ENCODE measurements at places on chromosomes 16 and 17.

- DNase-seq, result no peak
These were observed 9.3 kb downstream of the ALDH3A1 start for GRCh38 chr17:19738757-19739156.

DNA sequence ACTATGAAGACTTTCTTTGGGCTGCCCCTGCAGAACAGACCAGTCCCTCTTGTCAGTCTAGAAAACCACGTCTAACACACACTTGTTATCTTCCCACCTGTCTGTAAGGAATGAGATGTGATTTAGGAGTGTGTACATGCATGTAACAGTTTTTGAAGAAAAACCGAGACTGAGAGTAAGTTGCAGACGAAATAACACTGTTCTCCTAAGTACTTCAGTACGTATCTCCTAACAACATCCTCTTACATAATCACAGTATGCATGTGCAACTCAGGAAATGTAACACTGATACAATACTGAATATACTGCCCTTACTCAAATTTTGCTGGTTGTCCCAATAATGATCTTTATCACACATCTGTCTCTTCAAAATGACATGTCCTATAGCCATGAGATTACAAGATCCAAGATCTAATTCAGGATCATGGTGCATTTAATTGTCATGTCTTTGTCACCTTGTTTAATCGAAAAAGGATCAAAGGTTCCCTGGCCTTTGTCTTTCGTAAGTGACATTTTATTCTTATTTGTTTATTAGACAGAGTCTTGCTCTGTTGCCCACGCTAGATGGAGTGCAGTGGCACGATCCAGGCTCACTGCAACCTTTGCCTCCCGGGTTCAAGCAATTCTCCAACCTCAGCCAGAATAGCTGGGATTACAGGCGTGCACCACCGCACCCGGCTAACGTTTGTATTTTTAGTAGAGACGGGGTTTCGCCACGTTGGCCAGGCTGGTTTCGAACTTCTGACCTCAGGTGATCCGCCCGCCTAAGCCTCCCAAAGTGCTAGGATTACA lies 25.6 kb downstream of the CREBBP start:
- no peak for DNase-seq

- DNase-seq, result no peak
These were observed 190.9 kb upstream of the GSE1 start for GRCh38 chr16:85422196-85422631.

DNA sequence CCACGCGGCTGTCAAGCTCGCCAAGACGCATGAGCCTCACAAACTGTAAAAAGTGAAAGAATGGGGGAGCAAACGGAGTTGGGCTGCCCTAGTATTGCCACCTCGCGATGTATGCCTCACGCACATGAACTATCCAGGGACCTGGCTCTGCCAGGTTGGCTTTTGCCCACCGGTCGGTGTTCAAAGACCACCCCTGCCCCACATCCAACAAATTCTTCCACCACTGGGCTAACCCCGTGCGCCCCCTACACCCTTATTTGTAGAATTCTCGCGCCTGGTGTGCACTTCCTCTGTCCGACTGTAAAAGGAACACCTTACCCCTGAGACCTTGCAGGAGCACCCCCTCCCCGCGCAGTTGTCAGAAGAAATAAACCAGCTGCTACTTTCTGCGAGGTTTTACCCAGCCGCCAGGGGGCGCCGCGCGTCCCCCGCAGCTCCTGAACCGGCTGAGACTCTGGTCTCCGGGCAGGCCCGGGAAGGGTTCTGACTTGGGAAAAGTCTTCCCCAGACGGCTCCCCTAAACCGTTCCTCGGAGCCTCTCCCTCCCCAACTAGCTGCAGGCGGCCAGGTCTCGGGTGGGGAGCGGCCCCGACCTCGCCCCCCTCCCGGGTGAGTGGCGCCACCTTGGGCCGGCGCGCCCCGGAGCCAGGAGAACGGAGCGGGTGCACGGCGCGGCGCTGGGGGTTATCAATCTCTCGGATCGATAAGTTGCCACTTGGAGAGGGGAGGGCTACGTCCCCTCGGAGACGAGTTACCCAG lies 1.7 kb upstream of the ZNF423 start:
- peak; percentile 89 for DNase-seq

DNA sequence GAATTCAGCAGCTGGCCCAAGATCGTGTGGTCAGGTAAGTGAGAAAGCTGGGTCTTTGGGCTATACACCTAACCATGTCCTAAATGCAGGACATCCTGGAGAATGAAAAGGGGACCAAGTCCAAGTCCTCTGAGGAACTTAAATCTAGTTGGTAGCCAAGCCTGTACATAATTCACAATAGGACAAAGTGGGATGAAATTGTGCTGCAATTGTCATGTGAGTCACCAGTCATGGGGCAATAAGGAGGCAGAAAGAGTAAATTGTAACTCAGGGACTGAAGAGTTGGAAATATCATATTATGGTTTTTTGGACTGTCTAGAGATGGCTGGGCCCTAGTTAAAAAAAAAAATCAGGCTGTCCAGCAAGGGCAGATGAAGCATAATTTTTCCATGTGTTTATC lies 202.6 kb downstream of the CYLD start:
- DNase-seq, result no peak

DNA sequence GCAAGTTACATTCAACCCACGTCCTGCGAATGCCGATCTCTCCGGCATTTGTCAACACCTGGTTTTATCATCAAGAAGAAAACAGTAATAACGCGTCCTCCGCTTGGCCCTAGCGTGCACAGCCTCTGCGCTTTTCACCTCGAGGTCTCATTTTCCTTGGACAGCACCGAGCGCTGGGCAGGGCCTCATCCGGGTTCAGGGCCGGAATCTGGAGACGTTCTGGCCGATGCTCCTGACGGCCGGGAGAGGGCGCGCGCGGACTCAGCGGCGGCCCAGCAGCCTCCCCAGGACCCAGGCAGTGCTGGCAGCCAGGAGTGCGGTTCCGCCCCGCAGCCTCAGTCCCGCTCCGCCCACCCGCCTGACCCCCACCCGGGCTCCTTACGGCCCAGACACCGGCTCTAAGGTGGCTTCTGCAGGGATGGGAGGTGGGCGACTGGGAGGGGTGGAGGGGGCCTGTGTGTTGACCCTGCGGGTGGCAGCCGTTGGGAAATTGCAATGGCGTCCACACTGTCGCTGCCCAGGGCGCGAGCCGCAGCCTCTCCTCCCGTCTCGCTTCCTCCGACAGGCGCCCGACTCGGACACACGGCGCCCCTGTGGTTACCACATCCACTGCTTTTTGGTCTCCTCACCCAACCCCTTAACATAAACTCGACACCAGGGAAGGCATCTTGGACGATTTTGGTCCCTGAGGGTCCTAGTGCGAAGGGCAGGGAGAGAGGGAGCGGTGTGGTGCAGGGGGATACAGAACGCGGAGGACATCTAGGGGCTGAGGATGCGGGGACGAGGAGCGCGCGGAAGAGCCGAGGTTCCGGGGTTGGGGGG lies 7.4 kb upstream of the FLYWCH1 start:
- DNase-seq, result peak; percentile 91

DNA sequence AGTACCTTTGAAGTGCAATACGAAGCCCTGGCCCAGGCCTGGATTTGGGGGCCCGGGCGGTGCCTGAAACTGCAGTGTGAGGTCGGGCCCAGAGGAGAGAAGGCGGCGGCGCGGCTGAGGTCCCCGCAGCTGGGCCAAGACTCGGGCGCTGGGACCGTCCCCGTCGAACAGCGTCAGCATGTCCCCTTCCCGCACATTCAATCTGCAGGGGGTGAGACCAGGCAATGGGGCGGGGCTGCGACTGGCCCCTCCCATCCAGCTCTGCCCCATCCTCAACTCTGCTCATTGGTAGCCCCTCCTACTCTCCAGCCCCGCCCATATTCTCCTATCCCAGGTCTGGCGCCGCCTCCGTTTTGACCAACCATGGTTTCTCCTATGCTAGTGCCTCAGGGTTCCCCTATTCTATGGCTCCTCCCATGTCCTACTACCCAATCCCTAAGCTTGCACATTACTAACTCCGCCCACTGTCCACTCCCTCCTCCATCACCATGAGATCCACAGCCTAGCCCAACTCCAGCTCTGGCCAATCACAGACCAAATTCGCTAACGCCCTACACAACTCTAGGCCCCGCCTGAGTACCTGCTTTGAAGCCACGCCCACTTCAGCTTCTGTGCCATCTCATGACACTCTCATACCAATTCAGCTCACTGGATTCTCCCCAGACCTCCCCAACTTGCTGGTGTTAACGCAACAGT lies 14.4 kb upstream of the CDIPT start:
- peak; percentile 80 for DNase-seq

DNA sequence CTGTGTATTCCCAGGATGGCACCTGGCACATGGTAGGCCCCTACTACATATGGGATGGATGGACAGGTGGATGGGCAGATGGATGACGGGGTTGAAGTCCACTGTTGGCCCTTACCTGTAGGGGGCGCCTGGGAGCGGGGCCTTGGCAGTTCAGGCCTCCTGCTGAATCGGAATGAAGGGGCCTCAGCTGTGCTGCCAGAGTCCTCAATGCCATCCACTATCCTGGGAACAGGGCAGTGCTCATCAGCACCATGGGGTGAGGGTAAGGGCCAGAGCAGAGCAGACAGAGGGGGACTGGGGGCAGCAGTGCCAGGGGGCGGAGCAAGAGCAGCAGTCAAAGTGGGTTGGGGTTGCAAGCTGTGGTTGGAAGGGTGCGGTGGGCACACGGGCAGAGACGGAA lies 8.3 kb upstream of the RAB5C start:
- peak; percentile 62 for DNase-seq

DNA sequence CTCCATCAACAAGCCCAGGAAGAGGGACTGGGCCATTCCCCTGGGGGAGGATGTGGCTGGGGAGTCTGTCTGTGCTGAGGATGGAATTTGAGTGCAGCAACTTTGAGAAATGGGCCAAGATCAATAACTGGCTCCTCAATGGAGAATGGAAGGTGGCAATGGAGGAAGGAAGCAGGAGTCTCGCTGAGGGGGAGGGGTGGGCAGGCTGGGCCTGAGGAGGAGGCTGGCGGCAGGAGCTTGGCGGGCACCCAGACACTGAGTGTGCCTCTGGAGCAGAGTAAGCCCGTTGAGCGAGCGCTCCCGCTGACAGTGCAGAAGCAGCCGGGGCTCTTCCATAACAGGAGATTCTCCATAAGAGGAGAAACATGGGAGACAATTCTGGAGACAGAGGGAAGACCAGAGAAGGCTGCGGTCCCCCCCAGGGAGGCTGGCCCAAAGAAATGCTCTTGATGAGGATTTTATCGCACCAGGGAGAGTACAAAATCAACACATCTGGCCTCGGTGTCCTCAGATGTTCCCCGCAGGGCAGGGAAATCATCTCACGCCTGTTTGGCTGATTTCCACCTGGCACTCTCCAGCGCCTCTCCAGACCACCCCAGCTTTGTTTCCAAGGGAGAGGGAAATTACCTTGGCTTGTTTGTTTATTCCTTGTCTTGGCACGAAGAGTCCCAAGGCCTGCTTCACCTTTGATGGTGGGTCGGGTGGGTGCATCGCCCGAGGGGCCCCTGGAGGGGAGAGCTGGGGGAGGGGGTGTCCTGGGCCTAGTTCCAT lies 2.8 kb upstream of the MMP15 start:
- DNase-seq, result no peak

GRCh38 chr17:42969001-42969581 lies 4.8 kb upstream of the AARSD1 start:
- no peak for DNase-seq

- DNase-seq, result no peak
These were observed 3.0 kb upstream of the VAT1L start for GRCh38 chr16:77785373-77785764.

GRCh38 chr17:17345294-17345597 lies 42.1 kb downstream of the NT5M start:
- no peak for DNase-seq

DNA sequence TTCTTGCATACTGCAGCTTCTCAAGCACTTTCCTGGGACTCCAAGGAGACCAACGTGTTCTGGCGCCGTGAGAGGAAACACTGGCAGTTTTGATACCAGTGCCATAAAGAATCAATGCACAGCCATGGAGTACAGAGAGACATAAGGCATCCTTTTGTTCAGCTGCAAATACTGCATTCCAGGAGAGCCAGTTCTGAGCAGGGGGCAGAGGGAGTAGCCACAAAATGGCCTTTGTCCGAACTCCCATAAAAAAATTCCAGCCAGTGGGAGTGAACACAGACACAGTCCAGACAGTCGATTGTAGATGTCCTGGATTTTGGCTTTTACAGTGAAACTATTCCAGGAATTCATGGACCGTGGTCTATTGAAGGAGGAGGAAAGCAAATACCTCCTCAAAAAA lies 36.2 kb upstream of the TEKT3 start:
- no peak for DNase-seq

DNA sequence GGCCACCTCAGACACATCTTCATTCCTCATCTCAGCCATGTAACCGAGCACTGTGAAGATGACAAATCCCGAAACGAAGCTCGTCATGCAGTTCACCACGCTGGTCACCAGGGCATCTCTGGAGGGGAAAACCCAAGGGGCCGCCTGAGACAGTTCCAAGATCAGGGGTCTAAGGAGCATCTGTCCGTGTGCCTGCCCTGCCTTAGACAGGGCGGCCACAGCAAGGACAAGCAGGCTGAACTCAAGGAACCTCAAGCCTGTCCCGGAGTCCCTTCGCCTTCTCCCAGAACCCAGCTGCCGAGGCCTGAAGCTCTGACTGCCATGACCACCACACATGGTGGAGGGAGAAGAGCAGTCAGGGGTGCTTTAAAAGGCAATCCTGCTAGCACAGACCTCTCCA lies 22.7 kb downstream of the SLC6A4 start:
- peak; percentile 75 for DNase-seq

DNA sequence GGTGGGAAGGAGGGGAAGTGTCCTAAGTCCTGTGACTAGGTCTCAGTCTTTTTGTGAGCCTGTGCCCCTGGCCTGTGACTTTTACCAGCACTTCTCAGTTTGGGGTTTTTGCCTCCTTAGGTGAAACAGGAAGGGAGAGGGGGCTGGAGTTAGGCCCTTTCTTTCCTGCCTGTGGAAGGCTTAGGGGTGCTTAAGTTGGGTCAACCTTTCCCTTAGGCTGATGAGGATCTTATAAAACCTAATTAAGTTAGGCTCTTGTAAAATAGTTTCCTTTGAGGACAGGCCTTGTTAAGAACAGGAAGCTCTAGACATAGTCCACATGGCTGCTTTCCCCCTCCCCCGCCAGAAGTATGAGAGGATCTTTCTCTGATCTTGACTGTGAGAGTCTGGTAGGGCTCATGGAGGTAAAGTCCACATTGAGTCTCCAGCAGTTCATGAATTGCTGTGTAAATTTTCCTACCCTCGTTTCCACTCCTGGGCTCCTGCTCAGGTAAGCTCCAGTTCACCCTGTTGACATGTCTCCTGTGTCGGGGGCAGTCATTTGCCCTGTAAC lies 17.0 kb upstream of the DNASE1 start:
- peak; percentile 51 for DNase-seq

DNA sequence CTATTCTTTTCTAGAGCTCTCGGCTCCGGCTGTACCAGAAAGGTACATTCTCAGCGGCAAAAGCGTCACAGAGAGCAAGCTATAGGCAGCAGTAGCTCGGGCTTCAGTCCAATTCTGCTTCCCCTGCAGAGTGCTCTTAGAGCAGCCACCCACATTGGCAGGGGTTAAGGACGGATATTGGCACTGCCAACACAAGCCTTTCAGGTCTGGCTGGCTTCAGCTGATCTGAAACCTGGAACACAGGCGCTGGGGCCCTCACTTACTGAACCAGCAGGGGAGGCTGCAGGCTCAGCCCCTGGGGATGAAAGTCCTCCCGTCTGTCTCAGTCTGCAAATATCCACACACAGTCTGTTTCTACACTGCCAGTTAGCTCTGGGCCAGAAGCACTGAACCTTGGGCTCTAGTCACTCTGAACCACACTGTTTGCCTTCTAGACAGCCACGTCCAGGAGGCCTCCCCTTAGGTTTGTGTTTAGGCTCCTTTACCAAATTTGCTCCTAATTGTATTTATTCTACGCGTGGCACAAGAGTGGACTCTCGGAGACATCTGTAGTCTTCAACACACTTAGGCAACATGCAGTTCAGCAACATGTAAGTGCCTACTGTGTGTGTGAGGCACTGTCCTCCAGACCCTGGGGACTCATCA lies 40.1 kb downstream of the HIC1 start:
- peak; percentile 30 for DNase-seq
